ENCODE measurements at places on chromosomes 7 and 10. TPM values are rescaled to one million over a fixed set of nuclear protein-coding genes. Genes with fewer than 3 reads are reported as not detected.
A peak's percentile ranks its signal among the peaks of the same experiment; 100 is the strongest.

- no peak for DNase-seq
Observed at GRCh38 chr10:121099592-121099991, 248.4 kb downstream of the WDR11 start.

DNA sequence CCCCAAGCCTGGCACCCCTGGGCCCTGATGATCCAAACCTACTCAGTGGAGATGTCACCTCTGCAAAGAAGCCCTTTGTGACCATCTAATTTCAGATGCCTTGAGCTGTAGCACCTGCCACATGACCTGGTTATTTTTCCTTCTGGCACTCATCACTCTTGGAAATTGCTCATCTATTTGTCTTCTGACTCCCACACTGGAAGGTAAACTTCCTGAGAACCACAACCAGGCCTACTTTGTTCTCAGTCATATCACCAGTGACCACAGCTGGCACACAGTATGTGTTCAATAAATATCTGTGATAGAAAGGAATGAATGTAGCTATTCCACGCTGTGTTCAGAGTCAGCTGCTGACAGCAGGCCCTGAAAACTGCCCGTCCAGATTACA is 97.1 kb downstream of the SH3PXD2A start:
- DNase-seq: no peak

CUBN gene
- 3.7 TPM for polyA plus RNA-seq

TMEM178B gene
- polyA plus RNA-seq: 0.43 TPM

DNA sequence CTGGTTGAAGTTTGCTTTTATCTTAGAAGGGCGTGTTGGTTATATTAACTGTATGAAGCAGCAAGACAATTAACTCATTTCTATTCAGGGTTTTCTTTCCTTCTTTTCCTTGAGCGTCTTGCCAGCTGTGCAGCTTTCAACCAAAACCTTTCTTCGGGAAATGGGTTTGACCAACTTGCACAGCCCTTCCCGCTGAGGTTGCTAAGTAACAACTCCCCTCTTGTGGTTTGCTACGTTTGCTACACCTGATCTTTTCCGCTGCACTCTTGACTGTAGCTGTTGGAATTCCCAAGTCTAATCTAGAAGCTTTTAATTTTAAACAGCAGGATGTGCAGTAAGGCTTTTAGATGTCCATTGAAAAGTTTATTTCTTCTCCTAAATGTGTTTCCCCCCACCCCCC is 116.9 kb downstream of the CDCA7L start:
- DNase-seq: no peak

- no peak for DNase-seq
Observed at GRCh38 chr10:118173296-118173695, 126.6 kb upstream of the RAB11FIP2 start.

DYNC1I1 gene
- polyA plus RNA-seq: 0.68 TPM

DNA sequence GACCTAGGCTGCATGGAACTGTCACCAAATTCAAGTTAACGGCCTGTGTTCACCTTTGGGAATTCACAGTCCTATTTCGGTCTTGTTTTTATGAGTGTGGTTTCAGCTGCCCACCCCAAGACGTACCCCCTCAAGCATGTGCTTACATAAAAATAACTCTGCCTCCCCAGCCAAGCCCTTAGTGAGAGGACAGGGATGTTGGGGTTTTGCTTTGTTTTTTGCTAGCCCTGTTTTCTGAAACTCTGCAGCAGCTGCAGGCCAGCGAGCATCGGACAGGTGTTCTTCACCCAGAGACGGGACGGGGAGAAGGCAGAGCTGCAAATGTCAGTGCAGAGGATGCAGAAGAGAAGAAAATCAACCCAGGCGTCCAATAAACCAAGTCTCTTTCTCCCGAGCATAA is 13.5 kb downstream of the CHST15 start:
- no peak for DNase-seq

GRCh38 chr10:32295027-32295426 is 51.9 kb downstream of the EPC1 start:
- DNase-seq: no peak

DNA sequence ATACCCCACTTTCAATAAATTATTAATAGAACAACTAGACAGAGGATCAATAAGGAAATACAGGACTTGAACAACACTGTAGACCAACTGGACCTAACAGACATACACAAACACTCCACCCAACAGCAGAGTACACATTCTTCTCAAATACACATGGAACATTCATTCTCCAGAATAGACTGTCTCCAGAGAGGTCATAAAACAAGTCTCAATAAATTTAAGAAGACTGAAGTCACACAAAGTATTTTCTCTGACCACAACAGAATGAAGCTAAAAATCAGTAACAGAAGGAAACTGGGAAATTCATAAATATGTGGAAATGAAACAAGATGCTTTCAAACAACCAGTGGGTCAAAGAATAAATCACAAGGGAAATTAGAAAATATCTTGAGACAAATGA is 119.8 kb downstream of the SMURF1 start:
- DNase-seq: no peak

DNA sequence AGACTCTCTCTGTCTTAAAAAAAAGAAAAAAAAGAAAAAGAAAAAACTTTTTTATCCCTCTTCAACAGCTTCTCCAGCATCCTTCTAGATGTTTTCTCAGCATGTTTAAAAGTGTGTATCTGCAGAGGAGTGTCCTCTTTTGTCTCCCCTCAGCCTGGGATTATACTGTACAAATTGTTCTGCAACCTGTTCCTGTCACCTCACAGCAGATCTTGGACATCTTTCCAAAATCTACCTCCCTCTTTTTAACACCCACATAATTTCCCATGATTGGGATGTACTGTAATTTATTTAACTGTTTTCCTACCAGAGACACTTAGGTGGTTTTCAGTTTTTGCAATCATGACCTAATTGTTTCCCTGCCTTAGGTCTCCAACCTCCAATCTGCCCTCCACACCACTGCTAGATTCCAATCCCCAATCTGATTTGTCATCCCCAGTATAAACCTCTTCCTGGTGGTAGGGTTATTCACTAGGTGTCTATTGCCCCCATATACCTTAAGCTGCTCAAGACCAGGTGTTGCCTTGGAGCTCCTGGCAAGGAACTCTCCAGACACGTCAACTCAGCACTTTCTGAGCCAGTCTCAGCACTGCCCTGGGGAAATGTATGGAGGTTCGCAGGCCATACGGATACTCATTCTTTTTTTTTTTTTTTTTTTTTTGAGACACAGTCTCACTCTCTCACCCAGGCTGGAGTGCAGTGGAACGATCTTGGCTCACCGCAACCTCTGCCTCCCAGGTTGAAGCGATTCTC is 17.6 kb upstream of the DDIT4 start:
- no peak for DNase-seq

DNA sequence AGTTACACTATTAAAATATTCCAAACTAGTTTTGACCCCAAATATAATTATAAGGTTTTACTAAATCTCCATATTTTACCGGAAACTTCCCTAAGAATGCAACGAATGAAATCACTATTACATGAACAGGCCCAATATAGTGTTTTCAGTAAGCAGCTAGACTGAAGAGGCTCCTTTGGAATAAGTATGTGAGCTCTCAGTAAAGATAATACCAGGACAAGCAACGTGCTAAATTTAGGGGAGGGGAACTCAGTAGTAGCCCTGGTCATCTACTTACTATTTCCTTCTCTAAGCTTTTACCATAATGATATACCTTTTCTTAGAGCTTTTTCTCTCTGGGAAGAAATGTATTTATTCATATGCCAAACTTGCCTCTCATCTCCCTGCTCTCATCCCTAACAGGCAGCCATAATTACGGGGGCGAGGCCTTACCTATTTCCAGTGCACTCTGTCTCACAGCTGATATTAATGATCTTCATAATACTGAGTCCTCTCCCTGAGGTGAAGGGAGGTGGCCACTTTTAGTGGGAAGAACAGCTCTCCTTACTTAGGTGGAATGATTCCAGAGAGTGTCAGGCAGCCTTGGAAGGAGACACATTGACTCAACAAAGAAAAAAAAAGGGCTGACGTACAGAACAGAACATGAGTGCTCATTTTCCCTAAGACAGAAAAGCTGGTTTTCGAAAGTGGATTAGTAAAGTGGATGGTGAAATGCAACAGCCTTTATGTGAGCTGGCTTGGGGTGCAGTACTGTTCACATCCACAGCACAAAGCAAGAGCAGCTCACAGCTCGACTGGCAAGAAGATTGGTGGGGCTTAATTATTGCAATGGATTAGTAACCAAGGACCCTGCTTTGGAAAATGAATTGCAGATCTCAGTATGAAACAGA is 165.4 kb downstream of the GLI3 start:
- peak; percentile 25 for DNase-seq

- no peak for DNase-seq
Observed at GRCh38 chr7:122397381-122397780, 92.8 kb upstream of the FEZF1 start.

NUTM2A gene
- 4.1 TPM for polyA plus RNA-seq

MRPS24 gene
- 77.3 TPM for polyA plus RNA-seq

GRCh38 chr7:46534664-46535588 is 613.9 kb upstream of the IGFBP3 start:
- no peak for DNase-seq

DNA sequence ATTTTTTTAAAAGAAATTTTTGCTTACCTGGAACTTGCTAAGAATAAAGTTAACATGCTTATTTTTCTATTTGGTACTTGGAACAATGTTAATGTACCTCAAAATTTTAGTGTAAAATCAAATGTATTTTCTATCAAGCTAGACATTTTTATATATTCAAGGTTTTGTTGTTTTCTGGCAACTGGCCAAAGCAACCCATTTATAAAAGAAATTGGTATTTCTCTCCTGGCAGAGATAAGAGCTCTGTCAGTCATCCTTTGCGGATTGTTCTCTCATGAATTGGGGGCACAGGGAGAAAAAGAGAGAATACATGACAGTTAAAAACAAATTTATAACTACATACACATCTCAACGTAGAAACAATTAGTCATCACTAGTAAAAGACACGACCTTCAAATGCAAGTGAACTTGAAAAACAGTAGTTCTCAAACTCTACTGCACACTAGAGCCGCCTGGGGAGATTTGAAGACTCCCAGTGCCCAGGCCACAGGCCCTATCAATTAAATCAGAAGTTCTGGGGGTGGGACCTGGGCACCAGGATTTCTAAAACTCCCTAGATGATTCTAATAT is 152.4 kb upstream of the LAMB4 start:
- DNase-seq: no peak

GRCh38 chr7:50393076-50393475 is 57.1 kb downstream of the FIGNL1 start:
- no peak for DNase-seq

TSPAN13 gene
- polyA plus RNA-seq: 56.9 TPM

GRCh38 chr10:24299578-24300260 is 90.8 kb downstream of the KIAA1217 start:
- DNase-seq: no peak

DNA sequence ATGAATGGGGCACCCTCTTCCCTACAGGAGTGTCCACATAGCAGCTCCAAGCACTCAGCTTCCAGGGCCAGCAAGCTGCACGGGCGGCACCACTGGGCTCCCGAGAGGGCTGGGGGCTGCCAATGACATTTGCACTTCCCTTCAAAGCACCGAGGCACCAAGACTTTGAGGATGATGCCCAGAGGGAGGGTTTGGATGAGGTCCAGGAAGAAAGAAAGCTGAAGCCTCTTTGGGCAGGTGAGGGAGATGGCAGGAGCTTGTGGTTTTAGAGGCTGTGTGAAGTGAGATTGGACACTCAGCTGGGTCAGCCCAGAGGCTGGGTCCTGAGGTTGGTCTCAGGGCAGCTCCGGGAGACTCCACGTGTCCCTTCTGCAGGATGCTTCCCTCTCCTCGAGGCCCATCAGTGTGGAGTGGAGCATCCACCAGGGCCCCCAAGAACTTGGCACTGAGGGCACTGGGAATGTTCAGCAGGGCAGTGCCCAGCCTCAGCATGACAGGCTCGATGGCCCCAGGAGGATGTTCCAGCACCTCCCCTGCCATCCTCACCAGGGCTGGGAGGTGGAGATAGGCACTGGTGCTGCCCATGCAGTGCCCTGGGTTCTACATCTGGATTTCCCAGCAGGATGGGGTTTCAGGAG is 54.9 kb upstream of the IGFBP3 start:
- DNase-seq: no peak

- DNase-seq: no peak
Observed at GRCh38 chr7:44244282-44244681, 43.5 kb downstream of the YKT6 start.

DNA sequence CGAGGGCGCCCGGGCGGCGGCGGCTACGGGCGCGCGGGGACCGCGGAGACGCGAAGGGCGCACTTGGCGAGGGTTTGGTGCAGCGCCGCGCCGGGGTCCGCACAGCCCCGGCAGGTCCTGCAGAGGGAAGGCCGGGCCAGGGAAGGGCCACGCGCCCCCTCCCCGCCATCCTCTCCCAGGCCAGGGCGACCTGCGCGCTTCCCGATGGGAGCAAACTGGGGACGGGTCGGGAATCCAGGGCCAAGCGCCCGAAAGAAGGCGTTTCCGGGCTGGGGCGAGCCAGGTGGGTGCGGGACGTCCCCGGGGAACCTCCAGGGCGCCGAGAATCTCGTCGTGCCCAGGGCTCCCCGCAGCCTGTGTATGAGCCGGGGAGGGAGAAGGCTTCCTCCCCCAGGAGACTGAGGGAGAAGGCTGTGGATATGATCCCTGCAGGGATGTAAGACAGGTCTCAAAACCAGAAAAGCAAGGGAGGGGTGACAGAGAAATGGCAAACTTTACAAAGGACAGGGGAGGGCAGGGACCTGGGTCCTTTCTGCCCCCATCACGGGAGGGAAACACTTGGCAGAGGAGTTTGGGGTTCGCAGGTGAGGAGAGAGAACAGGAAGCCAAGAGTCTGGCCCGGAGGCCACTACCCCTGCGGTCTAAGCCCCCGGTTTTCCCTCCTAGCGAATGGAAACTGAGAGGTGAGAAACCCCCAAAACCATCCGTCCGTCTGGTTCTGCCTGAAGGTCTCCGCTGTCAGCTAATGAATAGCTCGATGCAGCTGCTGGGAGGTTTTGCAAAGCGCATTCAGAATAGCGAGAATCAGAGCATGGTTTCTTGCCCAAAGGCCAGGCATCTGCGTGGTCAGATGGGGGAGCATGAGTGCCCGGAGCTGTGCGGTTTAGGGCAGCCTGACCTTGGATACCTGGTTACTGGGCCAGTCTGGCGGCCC is 674 bp downstream of the AMZ1 start:
- DNase-seq: no peak

DNA sequence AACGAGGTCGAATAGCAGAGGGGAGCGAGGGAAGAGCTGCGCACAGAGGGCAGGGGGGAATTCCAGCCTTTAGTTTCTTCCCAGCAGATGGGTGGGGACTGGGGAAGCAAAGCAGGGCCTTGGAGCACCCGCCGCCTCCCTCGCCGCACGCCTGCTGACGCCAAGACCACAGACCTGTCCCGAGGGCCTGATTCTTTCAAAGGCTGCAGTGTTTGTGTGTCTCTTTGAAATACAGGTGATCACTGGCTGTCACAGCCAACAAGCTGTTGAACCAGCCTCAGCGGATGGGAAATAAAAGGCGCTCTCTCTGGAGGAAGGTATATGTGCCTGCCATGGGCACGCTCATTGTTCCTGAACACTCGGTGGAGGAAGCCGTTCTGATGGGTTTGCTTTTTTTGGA is 119.3 kb downstream of the FAM53B start:
- DNase-seq: no peak

- DNase-seq: no peak
Observed at GRCh38 chr7:48130658-48131108, 40.6 kb upstream of the ABCA13 start.

UCMA gene
- 0.95 TPM for polyA plus RNA-seq

PAOX gene
- 2.5 TPM for polyA plus RNA-seq

TFAM gene
- 30.4 TPM for polyA plus RNA-seq

All from forelimb muscle (tissue), 1 donor.